ENCODE measurements at places on chromosomes 11 and 22. TPM values are rescaled to one million over a fixed set of nuclear protein-coding genes. Genes with fewer than 3 reads are reported as not detected.

MRGPRX4 gene
- total RNA-seq, result not detected

PKDREJ gene
- total RNA-seq, result not detected

CCDC73 gene
- not detected for total RNA-seq

LRRN4CL gene
- 0.38 TPM for total RNA-seq

KRTAP5-8 gene
- total RNA-seq, result not detected

TREH gene
- total RNA-seq, result not detected

DEFB131B gene
- total RNA-seq, result not detected

RGL4 gene
- not detected for total RNA-seq

WT1 gene
- 13.4 TPM for total RNA-seq

KRTAP5-3 gene
- total RNA-seq, result not detected

C22orf42 gene
- total RNA-seq, result not detected

HBB gene
- not detected for total RNA-seq

C22orf15 gene
- total RNA-seq, result 2.7 TPM

MN1 gene
- total RNA-seq, result 4.2 TPM

CTSF gene
- 9.6 TPM for total RNA-seq

HTATIP2 gene
- total RNA-seq, result 35.7 TPM

HORMAD2 gene
- total RNA-seq, result 0.51 TPM

LSP1 gene
- 5.6 TPM for total RNA-seq

TMPRSS5 gene
- total RNA-seq, result 0.16 TPM

SCT gene
- 3.5 TPM for total RNA-seq

FOLR3 gene
- not detected for total RNA-seq

C11orf87 gene
- not detected for total RNA-seq

OTOG gene
- total RNA-seq, result not detected

GAS2L1 gene
- 43.7 TPM for total RNA-seq

KCNQ1OT1 gene
- total RNA-seq, result 0.49 TPM

SMIM35 gene
- not detected for total RNA-seq
